Stimulated activated naive CD8-positive, alpha-beta T cell treated with anti-CD3 and anti-CD28 coated beads, Interleukin-15, amount 100 ng/mL, for 72 hours (primary cell): ENCODE measurements at places on chromosomes 12 and 14.

DNA sequence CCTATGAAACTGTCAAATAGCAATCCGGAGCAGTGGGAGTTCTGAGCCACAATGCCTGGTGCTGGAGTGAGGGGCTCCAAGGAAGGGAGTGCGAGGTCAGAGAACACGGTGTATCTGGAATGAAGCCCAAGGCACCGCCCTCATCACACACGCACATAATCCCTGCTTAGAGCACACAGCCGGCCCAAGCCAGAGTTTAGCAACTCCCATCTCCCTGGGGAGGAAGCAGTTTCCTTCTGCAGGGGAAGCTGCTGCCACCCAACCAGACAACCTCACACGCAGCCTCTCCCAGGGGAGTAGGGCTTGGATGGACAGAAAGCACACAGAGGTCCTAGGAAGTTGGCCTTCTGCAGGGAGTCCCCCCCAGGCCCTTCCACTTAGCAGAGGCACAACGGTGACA lies 31.3 kb downstream of the ACTN1 start:
- DNase-seq, result no peak

GRCh38 chr12:132305991-132306884 lies 23.2 kb downstream of the GALNT9 start:
- DNase-seq, result no peak

- no peak for DNase-seq
Measured at GRCh38 chr12:57810450-57810849, 8.1 kb downstream of the AVIL start.

- DNase-seq, result no peak
Measured at GRCh38 chr12:85423947-85424346, 143.9 kb downstream of the ALX1 start.

DNA sequence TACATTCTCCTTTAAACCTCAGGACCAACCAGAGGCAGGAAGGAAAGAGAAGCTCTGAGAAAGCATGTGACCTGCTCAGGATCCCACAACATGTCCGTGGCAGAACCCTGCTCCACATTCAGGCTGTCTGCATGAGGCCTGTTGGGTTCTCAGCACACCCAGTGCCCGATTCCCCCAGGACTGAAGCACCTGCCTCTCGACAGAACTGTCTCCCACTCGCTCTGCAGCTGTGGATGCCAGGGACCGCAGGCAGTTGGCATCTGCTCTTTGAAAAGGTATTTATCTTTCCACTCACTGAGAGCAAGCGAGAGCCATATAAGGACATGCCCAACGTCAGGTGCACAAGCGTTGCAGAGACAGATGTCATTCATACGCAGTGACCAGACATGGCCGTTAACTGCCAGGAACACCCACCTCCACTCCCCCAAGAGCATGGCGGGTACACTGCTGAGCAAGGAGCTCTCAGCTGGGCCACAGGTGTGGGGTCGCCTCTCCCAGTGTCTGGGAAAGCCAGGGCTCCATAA lies 18.9 kb downstream of the PITPNM2 start:
- DNase-seq, result peak; percentile 39

DNA sequence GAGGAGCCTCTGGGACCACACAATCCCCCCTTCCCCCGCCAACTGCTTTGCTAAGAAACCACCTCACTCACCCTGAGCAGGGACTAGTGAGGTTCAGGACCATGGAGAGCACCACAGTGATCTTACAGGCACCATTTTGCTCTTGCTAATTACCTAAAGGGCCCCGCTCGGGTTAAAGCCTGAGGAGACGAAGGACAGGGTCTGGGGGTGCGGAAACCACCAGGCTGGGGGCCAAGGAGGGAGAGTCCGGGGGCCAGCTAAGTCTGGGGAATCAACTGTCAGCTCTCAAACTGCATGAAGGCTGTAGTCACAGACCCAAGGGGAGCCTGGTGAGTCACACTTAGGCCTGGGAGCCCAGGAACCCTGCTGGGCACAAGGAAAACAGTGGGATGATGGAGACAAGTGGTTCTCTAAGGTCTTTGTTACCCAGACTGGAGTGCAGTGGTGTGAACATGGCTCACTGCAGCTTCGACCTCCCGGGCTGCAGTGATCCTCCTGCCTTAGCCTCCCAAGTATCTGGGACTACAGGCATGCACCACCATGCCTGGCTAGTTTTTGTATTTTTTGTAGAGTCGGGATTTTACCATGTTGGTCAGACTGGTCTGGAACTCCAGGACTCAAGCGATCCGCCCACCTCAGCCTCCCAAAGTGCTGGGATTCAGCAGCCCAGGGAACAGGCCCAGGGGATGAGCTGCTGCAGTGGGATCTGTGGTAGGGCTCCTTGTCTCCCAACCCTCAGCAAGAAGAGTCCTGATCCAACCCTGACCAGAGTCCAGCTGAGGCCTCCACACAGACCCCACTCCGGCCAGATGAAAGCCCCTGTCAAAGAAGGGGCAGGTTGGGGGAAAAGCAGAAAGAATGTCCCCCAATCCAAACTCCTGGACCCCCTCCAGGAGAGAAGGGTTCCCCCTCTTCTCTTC lies 98.8 kb downstream of the CALM1 start:
- DNase-seq, result peak; percentile 36

- DNase-seq, result no peak
Measured at GRCh38 chr14:64060199-64060545, 207.4 kb downstream of the SYNE2 start.

DNA sequence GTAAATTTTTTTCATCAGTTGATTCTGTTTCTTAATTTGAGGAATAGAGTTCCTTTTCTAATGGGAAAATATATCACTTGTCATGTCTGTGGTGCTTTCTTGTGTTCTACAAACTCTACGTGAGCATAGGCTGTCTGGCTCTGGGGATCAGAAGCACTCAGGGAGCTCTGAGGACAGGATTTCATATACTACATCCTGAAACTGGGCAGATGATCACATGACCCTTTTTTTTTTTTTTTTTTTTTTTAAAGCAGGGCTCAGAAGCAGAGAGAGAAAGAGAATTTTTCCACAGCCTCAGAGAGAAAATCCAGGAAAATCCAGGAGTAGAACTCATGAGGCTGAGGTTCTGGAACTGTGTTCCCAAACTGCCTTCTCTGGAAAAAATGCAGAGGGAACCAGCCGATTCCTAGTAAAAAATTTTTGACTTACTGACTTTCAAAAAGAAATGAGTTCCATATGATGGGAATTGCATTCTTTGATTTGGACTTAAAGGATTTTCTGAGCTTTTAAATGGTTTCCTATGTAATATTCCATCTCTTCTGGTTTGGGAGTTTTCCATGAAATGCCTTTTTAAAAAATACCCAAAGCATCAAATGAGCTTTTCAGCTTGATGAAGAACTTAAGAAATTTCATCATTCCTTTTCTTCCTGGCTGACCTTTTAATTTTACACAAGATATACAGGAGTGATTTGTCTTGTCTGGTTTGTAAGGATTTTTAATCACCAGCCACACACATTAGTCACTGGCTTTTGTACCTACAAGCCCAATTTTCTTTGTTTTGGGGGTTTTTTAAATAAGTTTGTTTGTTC lies 183.1 kb upstream of the HIF1A start:
- no peak for DNase-seq

DNA sequence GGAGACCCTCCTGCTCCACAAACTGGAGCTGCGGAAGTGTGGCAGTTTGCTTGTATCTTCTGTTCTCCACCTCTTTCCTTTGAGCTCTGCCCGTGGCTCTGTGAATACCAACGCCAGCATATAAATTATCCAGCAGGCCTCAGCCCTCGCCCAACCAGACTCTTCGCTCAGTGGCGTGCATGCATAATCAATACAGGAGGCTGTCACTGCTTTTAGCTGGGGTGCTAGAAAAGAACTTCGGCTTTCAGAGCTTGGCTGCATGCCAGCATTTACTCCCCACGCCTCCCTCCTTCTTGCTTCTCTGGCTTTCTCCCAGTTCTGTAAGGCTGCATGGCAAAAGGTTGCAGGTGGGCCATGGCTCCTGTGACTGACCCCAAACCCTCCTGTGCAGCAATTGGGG lies 26.9 kb downstream of the NRXN3 start:
- DNase-seq, result no peak

GRCh38 chr12:94098466-94098865 lies 49.9 kb upstream of the PLXNC1 start:
- no peak for DNase-seq

- DNase-seq, result no peak
Measured at GRCh38 chr12:48818831-48819590, 715 bp downstream of the CACNB3 start.

DNA sequence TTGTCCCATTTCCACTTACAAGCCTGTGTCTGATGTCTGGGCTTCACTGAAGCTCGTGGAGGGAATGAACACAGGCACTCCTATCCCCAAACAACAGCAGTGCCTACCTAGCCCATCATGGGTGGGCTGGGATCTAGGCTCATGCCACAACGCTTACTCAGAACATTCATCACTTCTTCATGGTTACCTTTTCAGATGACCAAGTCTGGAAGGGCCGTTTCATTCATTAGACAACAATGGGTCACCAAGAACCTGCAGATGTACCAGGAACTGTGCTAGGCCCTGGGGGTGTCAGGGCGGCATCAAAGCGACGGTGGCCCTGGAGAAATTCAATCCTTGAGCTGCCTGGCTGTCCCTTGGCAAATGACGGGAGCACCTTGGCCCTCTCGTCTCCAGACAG lies 64.9 kb upstream of the FZD10 start:
- DNase-seq, result no peak

DNA sequence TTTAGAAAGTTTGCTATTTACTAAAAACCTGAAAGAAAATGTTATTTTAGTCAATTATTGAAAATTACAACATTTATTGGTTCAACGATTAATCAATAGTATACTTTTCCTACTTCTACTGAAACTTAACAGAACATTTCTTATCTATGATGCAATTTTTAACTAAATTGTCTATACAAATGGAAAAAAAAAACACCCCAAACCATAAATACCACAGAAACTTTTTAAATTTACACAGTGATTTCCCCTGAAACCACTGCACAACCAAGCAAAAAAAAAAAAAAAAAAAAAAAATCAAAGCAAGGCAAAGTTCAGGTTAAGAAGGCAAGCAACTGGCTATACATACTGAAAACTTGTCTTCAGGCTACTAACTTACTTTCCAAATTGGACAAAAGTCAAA lies 71.9 kb upstream of the POC1B start:
- no peak for DNase-seq

DNA sequence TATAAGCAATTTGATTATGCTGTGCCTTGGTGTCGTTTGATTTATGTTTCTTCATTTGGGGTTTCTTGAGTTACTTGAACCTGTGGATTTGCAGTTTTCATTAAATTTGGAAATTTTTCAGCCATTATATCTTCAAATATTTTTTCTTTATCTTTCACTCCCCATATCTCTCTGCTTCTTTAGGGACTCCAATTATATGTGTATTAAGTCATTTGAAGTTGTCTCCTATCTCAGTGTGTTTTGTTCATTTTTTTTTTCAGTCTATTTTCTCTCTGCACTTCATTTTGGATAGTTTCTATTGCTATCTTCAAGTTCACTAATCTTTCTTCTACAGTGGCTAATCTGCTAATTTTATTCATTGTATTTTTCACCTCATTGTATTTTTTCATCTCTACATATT lies 29.4 kb upstream of the RTRAF start:
- no peak for DNase-seq

DNA sequence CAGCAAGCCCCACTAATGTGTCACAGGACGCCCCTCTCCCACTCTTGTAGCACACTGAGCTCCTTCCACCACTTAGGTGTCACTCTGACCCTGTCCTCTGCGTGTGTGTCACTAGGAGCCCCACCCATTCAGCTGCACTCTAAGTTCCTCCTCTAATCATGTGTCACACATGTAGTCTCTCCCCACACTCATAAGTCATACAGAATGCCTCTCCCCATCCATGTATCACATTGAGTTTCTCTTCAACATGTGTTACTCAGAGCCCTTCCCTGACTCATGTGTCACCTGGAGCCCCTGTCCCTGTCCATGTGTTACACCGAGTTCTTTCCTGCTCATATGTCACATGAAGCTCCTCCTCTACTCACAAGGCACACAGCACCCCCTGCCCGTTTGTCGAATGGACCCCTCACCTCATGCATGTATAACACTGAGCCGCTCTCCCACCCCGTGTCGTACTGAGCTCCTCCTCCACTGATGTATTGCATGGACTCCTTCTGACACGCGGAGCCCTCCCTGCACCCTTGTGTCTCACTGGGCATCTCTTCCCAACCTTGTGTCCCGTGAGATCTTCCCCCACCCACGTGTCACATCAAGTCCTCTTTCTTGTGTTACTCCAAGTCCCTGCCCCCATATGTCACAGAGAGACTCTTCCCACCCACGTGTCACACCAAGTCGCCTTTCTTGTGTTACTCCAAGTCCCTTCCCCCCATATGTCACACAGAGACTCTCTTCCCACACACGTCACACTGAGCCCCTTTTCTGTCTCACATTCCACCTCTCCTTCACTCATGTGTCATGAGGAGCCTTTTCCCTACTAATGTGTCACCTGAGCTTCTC lies 31.0 kb downstream of the RTL1 start:
- no peak for DNase-seq

DNA sequence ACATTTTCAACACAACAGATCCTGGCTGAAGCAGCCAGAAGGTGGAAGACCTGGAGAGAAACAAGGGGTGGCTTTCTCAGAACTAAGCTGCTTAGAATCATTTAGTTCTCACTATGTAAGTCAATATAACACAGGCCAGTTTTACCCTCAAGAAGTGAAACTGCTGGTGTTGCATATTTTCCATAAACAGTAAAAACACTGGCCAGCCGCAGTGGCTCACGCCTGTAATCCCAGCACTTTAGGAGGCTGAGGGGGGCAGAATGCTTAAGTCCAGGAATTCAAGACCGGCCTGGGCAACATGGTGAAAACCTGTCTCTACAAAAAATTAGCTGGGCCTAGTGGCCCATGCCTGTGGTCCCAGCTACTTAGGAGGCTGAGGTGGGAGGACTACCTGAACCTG lies 11.6 kb downstream of the STX2 start:
- DNase-seq, result no peak

DNA sequence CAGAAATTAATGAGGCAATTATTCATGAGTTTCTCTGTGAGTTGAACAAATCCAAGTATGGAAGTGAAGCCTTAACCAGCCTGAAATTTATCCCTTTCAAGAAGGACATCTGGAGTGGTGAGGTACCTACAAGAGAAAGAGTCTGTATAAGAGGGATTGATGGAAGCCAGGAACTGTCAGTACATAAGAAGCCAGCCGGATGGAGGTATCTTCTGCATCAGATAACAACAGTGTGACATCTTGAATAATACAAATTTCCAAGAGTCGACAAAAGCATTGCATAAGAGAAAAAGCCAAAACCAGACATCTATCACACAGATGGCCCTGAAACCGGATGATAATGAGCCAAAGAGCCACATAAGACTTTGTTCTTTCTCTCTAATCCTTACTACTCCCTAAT lies 781.2 kb downstream of the FLRT2 start:
- no peak for DNase-seq

- DNase-seq, result no peak
Measured at GRCh38 chr12:10094646-10095395, 4.0 kb downstream of the CLEC1A start.

- no peak for DNase-seq
Measured at GRCh38 chr14:85549697-85550096, 19.8 kb downstream of the FLRT2 start.

DNA sequence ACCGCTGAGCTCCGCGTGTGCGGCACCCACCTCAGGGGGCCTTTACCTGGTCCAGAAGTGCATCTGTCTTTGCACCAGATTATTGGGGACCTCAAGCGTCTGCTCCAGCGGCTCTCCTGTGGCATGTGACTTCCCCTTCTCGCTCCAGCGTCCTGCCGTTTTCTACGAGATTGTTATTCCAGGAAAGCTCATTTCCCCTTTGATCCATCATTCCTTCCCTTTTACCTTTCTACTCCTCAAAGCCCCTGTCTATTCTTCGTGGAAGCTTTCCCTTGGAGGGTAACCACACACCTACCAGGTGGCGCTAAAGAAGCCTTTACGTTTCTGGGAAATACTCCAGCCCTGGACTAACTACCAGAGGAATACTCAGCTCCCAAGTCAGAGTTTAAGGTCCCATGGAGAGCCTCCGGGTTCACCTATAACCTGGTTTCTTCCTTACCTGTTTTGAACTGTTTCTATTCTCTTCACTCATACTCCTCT lies 1.5 kb downstream of the FKBP4 start:
- DNase-seq, result no peak
